Spleen (tissue), 13 donors: ENCODE measurements at places on chromosomes 16 and 17. TPM values are rescaled to one million over a fixed set of nuclear protein-coding genes. Genes with fewer than 3 reads are reported as not detected.

- DNase-seq, result peak; percentile 41
Measured at GRCh38 chr17:44925731-44926697, 10.7 kb upstream of the GFAP start.

GRCh38 chr17:17732892-17733670 is 51.8 kb downstream of the RAI1 start:
- no peak for DNase-seq

DNA sequence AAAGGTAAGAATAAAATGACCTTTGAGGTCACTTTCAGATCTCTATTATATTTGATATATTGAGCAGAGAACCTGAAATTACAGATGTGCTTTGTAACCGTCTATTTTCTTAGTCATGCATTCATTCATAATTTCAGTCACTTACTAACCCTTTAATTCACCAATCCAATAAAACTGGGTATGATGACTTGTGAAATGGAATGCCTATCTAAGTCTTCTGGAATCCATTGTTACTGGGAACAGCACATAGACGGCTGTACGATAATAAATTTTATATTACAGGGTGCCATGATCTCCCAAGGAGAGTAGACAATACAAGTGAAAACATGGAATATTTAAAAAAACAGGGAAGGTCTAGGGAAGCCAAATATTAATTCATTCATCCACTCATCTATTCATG is 22.9 kb downstream of the CDH11 start:
- DNase-seq, result no peak

DNA sequence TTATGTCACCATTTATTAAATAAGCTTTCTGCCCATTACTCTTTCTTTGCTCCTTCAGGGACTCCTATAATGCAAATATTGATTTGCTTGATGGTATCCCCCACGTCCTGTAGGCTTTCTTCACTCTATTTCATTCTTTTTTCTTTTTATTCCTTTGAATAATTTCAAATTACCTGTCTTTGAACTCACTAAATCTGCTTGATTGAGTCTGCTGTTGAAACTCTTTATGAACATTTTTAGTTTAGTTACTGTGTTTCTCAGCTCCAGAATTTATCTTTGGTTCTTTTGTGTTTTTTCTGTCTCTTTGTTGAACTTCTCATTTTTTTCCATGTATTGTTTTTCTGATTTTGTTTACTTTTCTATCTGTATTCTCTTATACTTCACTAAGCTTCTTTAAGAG is 254.4 kb upstream of the CCL2 start:
- no peak for DNase-seq

DNA sequence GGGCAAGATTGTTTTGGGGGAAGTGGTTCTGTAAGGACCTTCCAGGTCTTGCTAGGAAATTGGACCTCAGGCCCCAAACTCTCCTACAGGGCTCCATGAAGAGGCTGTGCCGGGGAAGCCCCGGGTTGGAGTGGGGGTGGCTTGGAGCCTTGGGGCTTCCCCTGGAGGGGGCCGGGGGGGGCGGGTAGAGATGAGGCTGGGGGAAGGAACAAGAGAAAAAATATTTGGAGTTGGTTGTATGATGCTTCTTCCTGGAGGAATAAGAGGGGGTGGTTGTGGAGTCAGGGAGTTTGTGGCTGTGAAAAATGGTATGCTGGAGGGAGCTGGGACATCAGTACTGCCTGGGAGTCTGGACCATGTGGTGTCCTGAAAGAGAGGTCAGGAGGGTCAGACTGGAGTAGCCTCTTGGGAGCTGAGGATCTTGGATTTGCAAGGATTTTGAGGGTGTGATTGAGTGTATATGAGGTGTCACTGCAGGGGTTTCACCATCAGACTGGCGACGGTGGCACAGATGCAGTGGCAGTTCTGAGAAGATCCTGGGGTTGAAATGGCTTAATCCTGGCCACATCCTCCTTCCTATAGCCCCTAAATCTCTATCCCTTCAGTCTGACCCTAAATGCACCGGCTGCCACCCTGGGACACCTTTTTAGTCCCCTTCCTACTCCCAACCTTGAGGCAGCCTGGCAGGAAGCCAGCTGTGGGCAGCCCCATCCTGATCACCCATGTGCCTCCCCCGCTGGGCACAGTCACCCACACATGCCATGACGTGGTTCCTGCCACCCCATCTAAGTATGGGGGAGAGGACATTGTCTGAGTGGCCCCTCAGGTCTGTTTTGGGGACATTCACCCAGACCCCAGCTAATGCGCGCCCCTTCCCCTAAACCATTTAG is 10.9 kb downstream of the RARA start:
- peak; percentile 93 for DNase-seq

GRCh38 chr16:645852-646678 is 3.1 kb upstream of the WDR90 start:
- DNase-seq, result no peak

DNA sequence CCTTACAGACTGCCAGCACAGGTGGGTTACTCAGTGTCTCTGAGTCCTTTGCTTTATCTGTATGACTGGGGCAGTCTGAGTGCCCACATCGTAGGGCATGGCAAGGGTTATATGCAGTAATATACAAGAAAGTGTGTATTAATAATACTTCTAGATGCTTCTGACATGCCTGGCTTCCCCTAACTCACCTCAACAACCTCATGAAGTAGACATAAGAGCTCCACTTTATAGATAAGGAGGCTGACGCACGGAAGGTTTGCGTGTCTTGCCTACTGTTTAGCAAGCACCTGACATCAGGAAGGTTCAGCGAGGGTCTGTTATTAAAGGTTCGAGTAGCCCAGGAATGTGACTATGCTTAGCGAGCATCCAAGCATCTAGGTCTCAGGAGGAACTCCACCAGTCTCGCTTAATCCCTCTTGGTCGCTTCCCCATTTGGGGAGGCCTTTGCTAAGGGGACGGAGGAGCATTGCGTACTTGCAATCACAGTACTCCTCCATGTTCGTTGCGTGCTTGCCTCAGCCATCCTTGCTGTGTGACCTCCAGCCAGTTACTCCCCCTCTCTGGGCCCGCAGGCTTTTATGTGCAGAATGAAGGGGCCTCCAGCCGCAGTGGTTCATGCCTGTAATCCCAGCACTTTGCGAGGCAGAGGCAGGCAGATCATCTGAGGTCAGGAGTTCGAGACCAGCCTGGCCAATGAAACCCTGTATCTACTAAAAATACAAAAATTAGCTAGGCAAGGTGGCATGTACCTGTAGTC is 1.6 kb downstream of the KCNG4 start:
- DNase-seq, result no peak

DNA sequence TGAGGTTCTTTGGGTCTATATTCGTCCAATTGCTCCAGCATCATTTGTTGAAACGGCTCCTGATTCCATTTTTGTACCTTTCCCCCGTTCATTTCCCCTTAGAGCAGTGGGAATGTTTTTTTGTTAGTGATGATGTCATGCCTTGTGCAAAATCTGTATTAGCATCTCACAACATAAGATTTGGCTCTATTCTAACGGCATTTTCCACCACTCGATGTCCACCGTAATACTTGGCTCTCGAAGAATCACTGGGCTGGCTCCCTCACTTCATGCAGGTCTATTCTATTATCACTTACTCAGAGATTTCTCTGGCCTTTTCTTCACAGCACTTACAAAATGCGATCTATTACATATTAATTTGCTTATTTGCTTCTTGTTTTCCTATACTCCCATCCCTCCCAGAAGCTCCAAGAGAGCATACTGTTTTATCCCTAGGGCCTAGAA is 571 bp upstream of the NME1 start:
- DNase-seq, result no peak

DNA sequence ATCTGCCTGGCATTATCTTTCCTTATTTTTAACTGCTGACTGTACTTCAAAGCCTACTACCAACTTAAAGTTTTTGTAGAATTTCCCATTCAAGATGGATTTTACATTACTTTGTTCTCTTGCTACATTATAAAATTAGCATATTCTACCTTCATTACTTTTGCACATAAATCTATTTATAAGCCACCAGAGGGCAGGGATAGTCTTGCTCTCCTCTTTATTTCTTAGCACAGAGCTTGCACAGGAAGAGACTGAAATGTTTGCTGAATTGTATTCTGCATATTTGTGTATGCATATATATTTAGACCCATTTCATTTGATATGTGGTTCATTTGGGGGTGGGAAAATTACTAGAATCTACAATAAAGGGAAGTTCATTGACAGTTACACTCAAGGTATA is 108.0 kb downstream of the SKAP1 start:
- no peak for DNase-seq

DNA sequence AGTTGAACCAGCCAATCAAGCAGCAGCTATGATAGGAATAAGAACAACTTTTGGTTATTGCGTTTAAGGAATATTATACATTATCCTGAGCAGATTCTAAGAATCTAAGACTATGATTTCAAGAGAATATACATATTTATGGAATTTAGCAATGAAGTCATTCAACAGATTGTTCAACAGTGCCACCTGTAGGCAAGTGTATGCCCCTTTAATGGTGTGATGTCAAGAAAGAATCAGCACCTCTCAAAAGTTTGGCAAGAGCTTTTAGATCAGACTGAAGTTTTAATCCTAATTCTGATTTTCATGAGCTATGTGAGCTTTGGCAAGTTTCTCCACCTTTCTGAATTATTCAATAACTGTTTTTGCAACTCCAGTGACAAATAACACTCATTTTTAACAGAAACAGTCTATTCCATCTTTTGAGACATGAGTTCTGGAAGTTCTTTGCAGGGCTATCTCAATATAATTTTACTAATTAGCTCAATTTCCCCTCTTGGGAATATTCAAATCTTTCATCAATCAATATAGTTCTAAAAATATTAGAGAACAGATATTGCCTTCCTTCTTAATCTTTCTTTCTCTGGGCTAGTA is 474.3 kb upstream of the TOM1L1 start:
- DNase-seq, result no peak

GRCh38 chr17:78046923-78047322 is 81.6 kb downstream of the TMC6 start:
- DNase-seq, result no peak

DNA sequence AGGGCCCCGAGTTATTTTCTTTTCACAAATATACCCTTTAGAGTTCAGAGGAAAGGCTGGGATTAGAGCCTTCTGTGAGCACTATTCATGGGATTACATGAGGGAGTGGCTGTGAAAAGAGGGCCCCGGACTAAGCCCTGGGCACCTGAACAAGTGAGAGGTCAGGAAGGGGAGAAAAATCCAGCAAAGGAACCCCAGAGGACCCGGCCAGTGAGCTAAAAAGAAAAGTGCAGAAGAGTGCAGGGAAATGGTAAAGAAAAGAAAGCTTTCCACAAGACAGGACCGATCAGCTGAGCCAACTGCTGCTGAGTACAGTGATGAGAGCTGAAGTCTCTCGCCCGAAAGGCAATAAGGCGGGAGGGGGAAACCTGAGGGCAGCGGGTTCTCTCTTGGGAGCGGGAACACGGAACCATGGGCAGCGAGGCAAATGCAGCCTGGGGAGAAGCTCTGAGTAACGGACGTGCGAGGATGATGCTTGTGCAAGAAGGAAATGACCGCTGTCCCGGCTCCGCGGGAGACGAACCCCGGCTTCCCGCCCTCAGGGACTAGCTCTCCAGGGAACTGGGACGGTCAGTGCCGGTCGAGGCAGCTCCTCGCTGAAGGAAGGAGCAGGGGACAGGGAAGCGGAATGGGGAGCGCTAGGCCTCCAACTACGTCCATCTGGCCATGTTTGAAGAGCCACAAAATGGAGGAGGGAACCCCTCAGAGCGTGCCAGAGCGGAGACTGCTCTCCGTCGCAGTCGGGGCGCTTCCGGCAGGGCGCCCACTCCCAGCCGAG is 665 bp upstream of the ALDH3A2 start:
- DNase-seq, result peak; percentile 90

DNA sequence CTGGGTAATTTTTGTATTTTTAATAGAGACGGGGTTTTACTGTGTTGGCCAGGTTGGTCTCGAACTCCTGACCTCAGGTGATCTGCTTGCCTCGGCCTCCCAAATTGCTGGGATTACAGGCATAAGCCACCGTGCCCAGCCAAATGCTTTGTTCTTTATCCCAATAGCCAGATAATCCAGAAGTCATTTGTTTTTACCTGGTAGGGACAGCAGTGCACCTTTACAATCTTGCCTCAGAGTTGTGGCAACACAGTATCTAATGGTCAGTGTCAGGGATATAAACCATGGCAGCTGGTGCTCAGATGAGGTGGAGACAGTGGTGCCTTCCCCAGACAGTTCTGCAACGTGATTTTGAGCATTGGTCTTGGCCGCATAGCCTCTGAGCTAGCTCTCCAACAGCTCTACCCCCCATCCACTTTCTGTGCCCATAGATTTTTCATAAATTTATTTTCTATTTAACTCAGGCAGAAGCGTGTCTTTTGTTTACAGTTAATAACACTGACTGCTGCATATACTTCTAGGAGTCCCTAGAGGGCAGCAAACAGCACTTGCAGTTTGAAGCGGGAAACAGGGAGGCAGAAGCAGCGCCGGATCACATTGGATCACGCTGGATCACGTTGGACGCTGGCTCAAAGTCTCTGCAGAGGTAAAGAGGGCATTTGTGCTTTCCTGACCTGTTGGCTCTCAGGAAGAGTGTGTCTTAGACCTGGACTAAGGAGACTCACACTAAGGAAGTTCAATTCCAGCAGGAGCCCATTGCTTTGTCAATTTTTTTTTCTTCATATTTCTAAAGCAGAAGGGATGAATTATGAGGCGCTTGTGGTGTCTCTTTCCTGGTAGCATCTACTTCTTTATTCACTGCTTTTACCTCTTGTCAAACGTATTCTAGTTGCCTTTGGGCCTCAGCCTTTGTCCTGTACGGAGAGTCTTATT is 5.1 kb upstream of the GGT6 start:
- peak; percentile 77 for DNase-seq

GRCh38 chr16:29961479-29962343 is at the start of gene TMEM219:
Gene TMEM219 (plus strand): TSS chr16:29962079. CDS start chr16:29963144, 1,065 bp downstream.
- DNase-seq, result peak; percentile 97

DNA sequence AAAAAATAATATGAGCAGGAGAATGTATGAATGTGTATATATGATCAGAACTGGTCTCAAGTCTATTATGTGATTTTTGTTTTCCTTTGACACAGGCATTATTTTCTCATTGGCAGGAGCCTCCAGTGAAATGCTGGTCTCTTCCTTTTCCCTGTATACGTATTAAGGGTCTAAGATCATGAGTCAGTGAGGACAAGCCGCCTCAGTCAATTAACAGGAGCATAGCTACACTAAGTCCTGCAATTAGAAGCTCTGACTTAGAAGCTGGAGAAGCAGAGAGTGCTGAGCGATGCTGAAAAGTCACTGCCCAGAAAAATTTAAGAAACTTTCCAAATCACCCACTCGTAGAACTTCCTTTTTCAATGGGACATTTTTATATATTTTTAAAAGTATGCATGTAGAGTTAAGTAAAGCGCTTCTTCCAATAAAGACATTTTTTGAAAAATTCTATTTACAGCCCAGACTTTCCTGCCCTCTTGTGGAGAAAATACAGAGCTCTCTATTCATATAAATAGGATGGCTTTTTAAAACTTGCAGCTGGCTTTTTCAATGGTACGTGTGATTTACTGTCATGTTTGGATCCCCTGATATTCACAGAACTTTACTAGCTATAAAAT is 70.2 kb upstream of the PSMD7 start:
- no peak for DNase-seq

GRCh38 chr17:61065263-61065773 is 334.3 kb upstream of the TBX2 start:
- no peak for DNase-seq

Gene RNF157
- polyA plus RNA-seq, result 1.1 TPM

Gene STAC2
- not detected for polyA plus RNA-seq

Gene CHST6
- 0.02 TPM for polyA plus RNA-seq

Gene C1QTNF8
- polyA plus RNA-seq, result not detected

Gene OTOA
- 2.0 TPM for polyA plus RNA-seq

Gene CARD14
- 0.63 TPM for polyA plus RNA-seq

Gene CLEC19A
- not detected for polyA plus RNA-seq

Gene PLEKHH3
- polyA plus RNA-seq, result 9.4 TPM

Gene CDRT15L2
- polyA plus RNA-seq, result not detected
